ENCODE measurements at places on chromosomes 5 and 9.

GRCh38 chr9:792331-793260, 48.9 kb upstream of the DMRT1 start:
- no peak for DNase-seq

GRCh38 chr5:179954434-179954833, 46.7 kb upstream of the TBC1D9B start:
- DNase-seq, result no peak

DNA sequence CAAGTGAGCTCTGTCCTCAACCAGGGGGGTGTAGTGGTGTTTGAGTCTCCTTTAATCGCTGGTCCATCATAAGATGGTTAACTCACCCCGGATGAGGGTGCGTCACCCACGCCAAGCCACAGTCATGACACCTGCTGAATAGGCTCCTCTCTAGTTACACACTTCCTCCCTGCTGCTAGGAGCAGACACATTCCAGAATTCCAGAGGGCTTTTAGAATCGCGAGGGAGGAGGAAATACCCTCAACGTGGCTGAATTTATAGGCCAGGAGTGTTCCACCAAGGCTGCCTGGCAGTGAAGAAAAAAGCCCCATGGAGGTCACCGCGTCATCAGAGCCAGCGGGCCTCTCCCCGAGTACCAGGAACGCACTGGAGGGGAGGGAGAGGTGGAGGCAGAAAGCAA, 5.1 kb downstream of the GLRX start:
- DNase-seq, result peak; percentile 29

DNA sequence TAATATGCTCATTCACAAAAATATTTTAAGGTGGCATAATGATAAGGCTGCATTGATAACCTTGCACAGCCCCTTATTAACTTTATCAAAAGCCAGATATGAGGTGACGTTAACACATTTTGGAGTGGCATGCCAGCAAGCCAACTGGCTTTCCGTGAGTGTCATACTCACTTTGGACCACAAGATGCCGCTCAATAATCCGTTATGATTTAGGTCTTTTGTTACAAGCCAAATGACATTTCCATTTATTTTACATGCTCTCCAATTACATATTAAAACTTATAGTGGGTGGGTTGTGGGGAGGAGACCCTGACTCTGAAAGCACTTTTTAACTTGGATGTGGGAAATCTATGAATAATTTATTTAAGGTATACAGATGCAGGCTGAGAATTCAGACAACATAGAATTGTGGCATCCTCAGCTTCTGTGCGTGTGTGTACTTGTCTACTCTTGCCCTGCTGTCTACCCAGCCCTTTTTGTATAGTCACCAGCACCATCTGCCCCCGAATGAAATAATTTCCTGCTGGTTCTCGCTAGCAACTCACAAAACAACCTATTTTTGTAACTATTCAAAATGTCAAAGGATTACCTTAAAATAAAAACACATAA, 305.1 kb downstream of the PSAT1 start:
- DNase-seq, result peak; percentile 75

- DNase-seq, result no peak
Measured at GRCh38 chr5:17214893-17215292, 2.5 kb upstream of the BASP1 start.

DNA sequence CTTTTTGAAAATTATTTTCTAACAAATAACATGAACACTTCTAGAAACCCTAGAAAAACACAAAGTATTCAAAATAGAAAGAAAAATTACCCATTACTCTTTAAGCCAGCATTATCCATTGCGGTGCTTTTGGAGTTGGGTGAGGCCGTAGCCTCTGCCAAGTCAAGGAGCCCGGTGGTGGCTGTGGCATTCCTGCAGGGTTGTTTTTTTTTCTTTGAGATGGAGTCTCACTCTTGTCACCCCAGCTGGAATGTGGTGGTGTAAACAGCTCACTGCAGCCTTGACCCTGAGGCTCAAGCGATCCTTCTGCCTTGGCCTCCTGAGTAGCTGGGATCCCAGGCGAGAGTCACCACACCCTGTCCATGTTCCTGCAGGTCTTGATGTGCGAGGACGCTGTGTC, 8.2 kb upstream of the AHRR start:
- DNase-seq, result no peak

DNA sequence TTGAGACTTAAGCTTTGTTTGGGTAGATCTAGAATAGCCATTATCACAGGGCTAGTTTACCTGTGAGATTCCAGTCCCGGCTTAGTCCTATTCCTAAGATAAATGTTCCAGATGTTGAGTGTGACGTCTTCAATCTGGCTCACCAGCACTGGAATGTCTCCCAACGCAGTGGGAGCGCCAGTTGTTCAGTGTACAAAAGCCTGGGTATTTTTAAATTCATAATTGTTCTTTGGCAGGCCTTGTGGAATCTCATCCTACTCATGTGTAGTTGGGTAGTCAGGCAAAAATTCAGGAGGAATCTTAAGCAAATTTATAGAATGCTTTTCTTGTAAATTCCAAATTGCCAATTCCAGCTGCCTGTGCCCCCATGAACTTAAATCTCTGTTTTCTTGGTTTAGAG, 272.6 kb upstream of the KCNN2 start:
- DNase-seq, result no peak

DNA sequence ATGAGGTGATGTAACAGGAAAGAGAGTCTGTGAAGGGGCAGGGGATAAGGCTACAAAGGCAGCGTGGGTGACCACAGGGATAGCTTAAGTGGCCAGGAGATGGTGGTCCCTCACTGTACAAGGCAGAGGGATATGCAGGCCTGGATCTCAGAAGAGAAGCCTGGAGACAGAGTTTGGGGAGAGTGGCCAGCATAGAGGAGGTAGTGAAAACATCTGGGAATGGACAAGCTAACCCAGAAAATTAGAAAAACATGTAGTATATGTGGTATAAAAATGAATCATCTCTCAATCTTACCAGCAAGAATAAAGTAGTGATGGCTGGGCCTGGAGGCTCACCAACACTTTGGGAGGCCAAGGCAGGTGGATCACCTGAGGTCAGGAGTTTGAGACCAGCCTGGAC, 349.2 kb upstream of the KLF4 start:
- no peak for DNase-seq

GRCh38 chr9:134412298-134412711, 86.0 kb downstream of the RXRA start:
- DNase-seq, result no peak

DNA sequence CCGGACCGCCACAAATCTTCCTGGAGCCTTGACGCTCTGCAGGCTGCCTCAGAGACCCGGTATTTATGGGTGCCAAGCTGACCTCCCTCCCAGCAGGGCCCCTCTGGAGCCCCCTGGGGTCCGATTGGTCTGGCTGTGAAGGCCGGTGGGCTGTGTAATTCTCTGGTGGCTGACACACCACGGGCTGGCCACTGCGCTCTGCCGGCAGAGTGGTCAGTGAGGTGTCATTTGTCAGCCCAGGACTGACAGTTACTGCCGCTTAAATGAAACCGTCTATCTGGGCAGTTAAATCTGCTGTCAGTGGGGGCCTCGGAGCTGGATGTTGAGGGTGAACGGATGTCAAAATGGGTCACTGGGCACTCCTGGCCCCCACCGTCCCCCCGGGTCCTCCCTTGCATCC, 10.7 kb downstream of the NR5A1 start:
- DNase-seq, result no peak

GRCh38 chr5:169263591-169263990, 37.3 kb downstream of the SLIT3 start:
- no peak for DNase-seq

DNA sequence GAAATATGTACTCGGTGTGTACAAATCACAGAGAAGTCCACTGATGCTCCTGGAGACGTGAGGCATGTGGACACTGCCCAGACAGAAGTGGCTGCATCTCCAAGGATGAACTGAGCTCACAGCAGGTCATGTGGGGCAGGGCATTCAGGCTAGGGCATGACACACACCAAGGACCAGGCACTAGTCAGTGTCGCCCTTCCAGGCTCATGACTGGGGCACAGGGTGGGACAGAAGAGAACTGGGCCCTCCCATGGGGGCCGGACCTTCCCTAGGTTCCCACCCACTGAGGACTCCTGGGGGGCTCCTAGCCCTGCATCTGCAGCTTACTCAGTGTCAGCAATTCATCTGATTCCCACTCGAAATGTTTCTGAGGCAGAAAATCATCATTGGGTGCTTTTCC, 256.8 kb upstream of the IRX4 start:
- no peak for DNase-seq

- DNase-seq, result no peak
Measured at GRCh38 chr5:149445739-149446369, 66.8 kb upstream of the IL17B start.

DNA sequence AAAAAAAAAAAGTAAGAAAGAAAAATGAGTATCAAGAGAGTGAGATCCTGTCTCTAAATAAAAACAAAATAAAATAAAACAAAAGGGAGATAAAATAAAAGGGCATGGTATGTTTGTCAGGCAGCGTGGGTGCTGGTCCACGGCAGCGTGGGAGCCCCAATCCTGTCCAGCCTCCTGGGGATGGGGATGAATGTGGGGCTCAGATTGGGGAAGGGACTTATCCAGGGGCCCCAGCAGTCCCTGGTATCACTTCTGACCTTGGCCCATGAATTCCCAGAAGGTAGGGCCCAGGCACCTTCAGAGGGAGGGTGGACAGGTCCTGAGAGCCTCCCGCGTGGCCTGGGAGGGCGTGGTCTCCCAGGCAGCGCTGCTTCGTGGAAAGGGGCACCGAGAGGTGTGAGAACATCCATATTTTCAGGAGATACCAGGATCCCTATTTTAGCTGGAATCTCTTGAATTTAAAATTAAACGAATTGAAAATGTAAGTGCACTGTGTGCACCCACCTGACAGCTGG, 71.2 kb downstream of the ZNF354C start:
- no peak for DNase-seq

DNA sequence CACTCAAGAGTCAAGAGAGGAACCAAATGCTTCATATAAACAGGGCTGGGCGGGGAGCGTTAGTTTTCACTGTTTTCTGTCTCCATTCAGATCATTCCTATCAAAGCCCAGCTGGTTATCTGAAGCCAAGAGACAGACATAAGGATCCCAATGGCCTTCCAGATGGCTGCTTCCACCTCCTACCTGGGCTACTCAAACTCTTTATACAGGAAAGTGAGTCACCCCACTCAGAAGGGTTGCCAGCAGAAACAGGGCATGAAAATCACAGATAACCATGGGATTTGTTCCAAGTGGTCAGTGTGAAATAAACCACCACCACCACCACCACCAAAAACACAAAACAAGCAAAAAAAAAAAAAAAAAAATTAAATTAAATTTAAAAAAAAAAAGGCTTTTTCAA, 5.5 kb downstream of the PRSS3 start:
- DNase-seq, result no peak

DNA sequence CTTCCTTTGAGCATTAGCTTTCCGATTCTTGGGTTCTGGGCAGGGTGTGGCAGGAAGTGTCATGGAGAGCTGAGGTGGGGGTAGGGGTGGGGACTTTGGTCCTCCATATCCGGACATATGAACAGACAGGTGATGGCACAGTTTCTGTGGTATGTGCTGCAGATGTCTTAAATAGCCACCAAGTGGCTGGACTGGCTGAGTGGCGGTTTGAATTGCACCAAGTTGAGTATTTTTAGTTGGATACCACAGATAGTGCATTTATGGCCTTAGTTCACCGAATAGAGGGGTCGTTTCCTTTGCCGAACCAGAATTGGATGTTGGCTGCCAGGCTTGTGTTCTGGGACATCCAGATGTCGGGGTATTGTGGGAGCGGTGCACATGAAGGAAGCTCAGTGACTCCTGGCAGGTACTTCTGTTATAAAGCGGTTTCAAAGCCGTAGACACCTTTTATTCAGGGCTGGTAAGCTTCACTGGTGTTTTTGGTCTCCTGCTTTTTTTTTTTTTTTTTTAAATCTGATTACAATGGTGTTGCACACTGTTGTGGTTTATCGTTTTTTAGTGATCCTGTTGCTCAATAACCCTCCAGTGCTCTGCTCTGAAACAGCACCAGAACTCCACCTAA, 15.1 kb upstream of the TNFAIP8 start:
- peak; percentile 68 for DNase-seq

DNA sequence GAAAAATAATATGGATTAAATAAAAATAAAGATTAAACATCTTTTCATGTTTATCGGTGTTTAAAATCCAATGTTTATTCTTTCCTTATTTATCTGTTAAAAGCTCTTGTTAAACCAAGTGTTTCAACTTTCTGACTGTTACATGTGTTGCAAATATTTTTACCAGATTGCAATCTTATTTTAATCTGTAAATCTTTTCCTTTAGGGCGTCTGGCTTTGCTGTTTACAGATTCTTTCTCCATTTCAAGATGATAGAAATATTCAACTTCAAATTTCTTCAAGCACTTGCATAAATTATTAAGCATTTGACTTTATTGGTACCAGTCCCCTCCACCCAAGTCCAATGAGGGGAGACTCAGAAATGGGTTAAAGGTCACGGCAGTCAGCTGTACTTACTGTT, 16.9 kb upstream of the ABCA1 start:
- no peak for DNase-seq

GRCh38 chr5:64773533-64773932, 4.8 kb downstream of the CWC27 start:
- no peak for DNase-seq

DNA sequence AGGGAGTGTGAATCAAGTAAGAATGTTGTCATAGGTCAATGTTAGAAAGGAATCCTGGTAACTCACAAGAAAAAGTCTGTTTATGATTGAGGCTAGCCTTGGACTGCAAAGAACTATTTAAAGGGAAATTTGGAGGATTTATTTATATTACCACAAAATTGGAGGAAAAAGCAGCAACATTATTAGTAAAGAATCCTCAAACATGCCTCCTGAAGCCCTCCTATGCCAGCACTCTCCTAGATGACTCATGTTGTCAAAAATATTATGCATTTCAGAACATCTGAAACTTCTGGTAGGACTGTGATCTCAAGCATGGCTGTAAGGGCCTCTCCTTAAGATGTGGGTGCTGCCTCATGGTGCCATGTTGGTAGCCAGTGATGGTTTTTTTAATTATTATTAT, 628.5 kb downstream of the CHSY3 start:
- no peak for DNase-seq

DNA sequence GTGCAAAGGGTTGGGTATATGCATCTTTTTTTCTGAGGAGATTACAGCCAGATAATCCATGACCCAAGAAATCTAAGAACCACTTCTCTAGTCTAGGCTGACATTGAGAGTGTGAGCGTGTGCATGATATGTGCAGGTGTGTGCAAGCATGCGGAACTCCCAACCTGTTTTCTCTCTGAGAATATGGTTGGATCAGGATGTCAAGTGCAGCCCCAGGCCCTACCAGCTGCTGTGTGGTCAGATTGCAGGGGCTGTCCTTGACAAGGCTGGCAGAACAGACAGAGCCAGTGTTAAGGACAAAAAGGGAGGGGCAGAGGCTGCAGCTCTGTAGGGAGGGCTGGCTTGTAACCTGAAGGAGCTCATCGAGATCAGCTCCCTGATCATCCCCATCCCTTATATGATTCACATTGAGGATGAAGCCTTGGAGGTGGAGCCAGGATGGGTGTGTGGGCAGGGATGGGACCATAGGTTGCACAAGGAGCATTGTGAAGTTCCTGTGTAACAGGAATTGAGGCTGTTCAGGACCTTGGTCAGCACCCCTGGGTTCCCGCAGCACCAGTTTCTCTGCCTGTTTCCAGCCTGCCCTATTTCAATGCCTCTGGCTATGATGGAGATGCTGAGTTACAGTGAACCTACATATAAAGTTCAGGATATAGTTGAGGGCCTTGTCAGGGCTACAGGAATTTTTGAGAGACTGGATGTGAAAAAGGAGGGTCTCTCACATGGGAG, 52.6 kb upstream of the ARAP3 start:
- DNase-seq, result peak; percentile 90
